ENCODE measurements at places on chromosomes 2 and 18.
A peak's percentile ranks its signal among the peaks of the same experiment; 100 is the strongest.

DNA sequence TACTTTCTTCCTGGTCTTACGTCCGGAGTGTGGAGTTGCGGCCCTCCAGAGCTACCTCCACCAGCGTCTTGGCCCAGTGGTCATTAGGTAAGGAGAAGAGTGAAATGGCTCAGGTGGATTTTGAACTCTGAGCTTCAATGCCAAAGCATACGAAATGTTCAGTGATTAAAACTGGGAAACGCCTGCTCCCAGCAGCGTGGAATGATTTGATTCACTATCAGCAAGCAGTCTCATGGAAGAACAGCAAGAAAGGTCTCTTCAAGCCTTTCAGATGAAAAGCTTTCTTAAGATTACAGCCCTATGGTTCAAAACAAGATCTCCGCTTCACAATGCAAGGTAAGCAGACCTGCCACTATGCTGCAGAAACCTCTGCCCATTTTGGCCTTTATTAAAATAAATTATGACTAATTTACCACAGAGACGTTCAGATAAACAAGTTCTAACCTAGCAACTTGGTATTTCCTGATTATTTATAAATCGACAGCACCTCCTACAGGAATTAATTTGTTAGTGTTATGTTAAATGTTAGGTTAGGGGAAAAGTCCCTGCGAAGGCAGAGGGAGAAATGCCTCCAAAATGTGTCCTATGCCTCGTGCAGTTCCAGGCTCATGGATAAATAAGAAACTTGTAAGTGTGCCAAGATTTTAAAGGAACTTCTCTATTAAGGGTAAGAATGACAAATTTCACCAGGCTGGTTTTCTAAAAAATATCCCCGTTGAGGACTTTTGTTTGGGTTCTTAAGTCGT is 10.1 kb downstream of the SP9 start:
- DNase-seq: peak; percentile 40

DNA sequence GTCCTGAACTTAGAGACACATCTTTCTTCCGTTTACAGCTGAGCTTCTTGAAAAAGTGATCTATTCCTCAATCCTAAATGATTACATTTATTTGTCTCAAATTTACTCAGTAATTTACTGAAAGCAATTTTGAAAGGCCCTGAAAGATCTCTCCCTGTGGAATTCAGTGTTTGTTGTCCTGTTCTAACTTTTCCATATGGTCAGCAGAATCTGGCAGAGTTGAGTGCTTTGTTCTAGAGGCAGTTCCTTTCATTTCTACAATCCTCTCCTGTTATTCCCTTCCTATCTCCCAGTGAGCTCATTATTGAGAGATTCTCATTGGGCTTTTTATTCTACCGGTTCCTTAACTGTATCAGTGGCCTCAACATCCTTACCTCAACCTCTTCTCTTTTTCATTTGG is 36.5 kb upstream of the REG3G start:
- DNase-seq: no peak

DNA sequence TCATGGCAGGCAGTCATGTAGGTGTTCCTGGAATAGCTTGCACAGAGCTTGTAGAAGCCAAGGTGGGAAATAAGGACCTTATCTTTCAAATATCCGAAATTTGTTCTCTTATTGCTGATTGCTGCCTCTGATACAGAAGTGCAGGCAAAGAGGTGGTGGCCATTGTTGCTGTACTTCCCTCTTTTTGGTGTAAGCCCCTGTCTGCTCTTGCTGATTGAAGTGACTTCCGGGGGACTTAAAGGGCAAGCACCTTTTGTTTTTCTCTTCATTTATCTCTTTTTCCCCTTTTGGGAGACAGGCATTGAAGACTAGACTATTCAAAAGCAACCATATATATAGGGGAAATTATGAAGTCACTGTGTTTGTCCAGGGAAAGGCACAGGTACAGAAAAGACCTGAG is 131.6 kb upstream of the OTX1 start:
- no peak for DNase-seq

- DNase-seq: no peak
These were observed 52.6 kb upstream of the ATP5MC3 start for GRCh38 chr2:175234153-175234552.

- no peak for DNase-seq
These were observed 104.7 kb downstream of the VSNL1 start for GRCh38 chr2:17644997-17645720.

DNA sequence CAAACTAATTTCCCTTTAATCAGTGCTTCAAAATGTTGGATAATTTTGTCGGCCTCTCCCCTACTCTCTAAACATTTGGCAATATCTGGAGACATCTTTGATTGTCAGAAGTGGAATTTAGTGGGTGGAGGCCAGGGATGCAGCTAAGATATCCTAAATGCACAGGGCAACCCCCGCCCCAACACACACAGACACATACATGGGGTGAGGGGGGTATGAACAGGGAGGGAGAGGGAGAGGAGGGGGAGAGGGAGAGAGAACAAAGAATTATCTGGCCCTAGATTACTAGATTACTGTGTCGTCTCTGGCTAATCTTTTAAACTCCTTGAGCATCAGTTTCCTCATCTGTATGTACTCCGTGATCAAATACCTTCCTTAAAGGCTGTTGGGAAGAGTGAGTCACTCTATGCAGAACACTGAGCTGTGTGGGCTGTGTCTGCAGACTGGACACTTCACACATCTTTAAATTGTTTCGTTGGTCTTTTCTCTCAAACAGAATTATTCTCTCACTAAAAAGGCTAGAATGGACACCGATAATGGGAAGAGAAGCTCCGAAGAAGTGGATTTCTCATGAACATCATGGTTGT is 2.9 kb downstream of the RNF149 start:
- DNase-seq: no peak

DNA sequence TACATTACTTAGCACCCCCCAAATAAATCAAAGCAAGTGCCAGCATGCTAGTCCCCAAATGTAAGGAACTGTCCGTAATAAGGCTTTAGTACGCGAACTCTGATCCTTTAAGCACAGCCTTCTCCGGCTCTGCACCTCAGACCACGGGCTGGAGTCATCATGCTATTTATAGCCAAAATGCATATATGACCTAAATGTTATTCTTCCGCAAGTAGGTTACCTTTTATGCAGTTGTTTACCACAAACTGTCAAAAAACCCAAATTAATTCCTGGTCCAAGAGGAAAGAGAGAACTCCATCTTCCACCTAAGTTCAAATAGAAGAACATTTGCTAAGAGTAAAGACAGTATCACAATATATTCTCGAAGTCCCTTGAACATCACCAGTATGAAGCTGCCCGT is 42.7 kb downstream of the ZNF516 start:
- DNase-seq: no peak

DNA sequence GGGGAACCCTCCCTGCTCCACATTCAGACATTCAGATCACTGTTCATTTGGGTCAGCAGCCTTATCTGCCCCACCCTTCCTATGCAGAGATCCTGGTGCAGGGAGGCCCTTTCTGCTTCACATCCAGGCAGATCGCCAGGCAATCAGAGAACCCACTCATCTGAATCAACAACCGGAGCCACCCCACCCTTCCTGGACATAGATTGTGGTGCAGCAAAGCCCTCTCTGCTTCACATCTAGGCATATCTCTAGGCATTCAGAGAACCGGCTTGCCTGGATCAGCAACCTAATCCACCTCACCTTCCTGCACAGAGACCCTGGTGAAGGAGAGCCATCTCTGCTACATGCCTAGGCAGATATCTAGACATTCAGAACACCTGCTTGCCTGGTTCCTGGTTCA is 184.5 kb upstream of the CNTNAP5 start:
- no peak for DNase-seq

GRCh38 chr2:101803945-101804696 is 106.6 kb downstream of the MAP4K4 start:
- no peak for DNase-seq

GRCh38 chr18:8982416-8983183 is 119.9 kb upstream of the NDUFV2 start:
- DNase-seq: peak; percentile 30

DNA sequence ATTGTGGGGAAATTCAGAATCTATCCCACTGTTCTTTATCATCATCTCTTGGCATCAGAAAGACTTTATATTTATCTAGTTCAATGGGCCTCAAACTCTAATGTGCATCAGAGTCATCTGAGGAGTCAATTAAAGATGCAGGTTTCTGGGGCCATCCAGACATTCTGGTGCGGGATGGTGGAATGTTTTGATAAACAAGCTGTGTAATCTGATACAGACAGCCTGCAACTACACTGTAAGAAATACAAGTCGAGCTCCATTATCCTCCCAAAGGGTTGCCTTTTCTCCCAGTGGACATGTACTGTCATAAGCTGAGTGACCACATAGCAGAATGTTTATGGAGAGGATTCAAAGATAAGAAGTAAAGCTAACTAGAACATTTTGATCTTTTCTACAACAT is 515.3 kb upstream of the DCC start:
- no peak for DNase-seq

DNA sequence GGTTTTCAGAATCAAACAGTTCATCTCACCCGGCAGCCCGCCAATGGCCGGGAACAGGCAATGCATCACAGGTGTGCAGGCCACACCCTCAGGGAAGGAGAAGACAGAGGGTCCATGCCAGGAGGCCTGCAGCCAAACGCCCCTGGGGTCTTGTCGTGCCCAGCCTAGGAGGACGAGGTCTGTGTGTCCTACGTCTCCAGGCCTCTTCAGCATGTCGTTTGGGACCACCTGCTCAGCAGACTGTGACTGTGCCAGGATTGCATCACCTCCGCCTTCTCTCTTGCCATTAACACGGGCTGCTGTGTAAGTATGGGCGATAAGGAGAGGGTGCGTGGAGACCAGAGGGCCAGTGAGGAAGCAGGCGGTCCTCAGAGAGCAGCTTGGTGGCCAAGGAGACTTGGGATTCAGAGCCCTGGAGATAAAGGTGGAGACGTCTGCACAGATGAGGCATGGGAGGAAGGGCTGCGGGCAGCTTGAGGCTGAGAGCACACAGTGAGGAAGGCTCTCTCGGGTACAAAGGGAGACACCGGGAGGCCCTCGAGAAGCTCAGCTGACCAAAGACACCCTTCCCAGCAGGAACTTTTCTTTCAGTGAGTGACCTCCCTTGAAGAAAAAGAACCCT is 37.4 kb upstream of the KLHL29 start:
- DNase-seq: no peak
